ENCODE measurements at places on chromosomes 12 and 14. TPM values are rescaled to one million over a fixed set of nuclear protein-coding genes. Genes with fewer than 3 reads are reported as not detected.

DNA sequence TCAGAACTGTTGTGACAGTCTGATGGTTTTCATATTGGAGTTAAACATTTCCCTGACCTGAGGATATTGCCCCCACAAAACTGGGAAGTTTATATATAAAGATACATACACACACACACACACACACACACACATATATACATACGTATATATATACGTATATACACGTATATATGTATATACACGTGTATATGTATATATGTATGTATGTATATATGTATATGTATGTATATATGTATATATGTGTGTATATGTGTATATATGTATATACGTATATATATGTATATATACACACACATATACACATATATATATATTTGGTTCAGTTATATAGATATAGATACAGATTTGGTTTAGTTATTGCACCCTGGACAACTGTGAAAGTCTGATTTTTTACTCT is 65.7 kb downstream of the ATP2B1 start:
- DNase-seq, result no peak

DNA sequence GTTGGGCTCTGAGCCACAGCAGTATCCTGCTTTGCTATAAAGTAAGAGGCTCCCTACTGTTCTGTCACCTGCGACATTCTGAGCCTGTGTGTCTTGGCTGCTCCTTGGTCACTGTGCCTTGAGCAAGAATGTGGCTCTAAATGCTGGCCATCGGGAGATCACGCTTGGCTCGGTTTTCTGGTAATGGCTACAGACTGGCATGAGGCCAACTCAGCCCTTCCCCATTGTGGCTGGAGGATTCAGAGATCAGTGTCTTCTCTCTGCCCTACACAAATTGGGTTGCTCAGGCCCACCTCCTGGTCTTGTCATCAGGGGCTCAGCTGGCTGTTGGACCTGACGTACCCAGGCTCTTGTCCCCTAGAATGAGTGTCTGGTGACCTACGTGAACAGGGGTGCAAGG is 94.5 kb downstream of the PLXNC1 start:
- DNase-seq, result no peak

DNA sequence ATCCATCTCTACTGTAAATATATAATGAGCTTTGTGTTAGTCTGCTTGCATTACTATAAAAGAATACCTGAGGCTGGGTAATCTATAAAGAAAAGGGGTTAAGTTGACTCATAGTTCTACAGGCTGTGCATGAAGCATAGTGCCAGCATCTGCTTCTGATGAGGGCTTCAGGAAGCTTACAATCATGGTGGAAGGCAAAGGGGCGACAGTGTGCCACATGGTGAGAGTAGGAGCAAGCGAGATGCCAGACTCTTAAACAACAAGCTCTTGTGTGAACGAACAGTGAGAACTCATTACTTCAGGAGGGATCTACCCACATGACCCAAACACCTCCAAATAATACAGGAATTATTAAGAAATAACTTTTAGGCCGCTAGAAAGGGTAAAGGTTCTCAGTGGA is 28.1 kb downstream of the APOBEC1 start:
- DNase-seq, result no peak

GRCh38 chr14:89243741-89244140 is 173.3 kb downstream of the FOXN3 start:
- no peak for DNase-seq

DNA sequence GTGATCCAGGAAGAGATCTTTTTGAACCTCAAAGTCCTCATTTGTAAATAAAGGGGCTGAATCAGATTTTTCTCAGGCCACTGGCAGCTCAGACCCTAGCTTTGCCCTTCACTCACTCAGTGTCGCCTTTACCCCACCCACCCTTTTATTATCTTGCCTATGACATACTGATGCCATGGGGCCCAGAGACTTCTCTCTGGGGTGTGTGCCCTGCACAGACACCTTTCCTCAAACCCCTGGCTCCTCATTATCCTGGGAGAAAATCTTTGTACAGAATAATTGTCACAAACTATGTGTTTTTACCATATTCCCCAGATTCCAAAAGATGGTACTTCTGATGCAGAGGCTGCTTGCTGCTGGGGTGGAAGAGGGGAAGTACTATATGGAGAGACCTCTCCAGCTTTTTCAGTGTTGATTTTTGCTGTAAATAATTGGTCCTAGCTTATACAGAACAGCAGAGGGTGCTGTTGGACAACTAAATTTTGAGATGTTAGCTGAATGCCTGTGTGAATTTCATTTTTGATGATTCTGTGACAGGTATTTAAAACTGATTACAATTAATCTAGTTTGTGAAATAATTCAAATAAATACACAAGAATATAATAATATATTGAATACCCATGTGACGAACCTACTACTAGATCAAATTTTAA is 53.9 kb upstream of the DCD start:
- peak; percentile 58 for DNase-seq

DNA sequence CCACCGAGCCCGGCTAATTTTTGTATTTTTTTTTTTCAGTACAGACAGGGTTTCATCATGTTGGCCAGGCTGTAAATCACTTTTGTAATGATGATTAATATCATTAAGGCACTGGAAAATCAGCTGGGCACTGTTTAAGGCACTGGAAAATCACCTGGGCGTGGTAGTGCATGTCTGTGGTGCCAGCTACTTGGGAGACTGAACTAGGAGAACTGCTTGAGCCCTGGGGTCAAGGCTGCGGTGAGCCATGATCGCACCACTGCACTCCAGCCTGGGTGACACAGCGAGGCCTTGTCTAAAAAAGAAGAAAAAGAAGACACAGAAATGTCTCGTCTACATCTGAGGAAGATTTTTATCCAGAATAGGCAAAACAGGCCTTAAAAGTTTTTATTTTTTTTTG is 12.7 kb downstream of the SLC11A2 start:
- no peak for DNase-seq

KRT78 gene
- total RNA-seq, result not detected

DNA sequence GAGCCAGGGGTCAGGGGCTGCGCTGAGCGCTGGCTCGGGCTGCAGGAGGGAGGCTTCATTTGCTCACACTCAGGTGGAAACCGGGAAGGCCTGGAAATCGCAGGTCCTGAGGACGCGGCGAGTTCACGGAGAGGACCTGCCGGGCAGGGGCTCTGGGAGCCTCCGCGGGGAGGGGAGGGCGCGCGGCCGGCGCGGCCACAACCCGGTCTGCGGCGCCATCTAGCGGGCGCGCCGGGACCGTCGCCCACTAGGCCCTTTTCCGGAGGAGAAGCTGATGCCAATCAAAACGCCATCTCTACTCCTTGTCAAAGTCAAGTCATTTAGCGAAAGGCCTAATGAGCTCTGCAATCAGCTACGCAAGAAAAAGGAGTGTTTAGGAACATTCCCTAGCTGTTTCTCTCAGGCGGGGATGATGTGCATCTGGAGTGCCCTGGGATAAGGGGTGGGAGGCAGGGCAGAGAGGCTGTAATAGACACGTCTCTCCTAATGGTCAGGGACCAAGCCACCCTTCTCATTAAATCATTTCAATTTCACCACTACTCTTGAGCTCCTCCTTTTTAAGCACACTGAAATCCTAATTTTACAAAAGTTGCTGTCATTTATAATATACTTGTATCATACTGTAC is 885.8 kb upstream of the TMEM132C start:
- no peak for DNase-seq

DNA sequence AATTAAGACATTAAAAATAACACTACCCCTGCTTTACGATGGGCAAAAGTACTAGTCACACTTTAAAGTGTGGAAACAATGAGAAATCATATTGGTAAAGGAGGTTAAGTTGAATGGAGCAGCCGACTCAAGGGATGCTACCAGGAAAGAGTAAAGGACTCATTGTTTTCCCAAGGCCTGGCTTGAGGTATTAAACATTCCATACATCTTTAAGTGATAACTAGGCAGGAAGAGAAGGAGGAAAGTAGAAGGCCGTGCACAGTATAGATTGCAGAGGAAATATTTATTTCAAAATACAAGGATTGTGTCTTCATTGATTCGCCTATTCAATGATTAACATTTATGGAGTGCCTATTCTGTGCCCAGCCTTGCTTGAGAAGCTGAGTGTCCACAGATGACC is 20.6 kb upstream of the YARS2 start:
- DNase-seq, result no peak

GRIN2B gene
- not detected for total RNA-seq

CLEC4C gene
- not detected for total RNA-seq

COQ5 gene
- total RNA-seq, result 38.5 TPM

DNA sequence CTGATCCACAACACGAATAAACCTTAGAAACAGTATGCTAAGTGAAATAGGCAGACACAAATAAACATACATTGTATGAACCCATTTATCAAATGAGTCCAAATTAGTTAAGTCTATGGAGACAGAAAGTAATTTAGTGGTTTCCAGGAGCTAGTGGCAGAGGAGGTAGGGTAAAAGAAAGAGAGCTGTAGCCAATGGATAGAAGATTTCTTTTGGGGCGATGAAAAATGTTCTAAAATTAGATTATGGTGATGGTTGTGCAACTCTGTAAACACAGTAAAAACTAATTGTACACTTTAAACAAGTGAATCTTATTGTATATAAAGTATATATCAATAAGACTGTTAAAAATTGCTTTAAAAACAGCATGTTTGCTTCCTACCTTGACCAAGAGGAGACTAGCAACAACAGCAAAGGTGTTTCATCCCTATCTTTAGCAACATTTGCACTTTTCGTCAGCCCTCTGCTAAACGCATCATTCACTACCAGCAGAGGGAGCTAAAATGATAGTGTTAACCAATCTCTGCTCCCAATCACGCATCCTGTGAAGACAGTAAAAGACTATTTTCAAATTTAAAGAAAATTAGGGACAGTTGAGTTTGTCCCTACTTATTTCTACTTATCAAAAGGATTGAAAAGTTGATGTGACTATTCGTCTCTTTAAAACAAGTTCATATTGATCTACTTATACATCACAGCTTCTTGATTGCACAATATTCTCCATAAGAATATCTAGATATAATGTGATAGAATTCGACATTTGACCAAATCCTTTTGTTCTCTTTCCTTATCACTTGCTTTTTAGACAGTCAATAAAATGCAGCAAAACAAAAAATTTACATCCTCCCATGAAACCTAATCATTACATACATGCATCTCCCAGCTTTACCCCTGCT is 24.0 kb upstream of the LGR5 start:
- DNase-seq, result peak; percentile 63

DNA sequence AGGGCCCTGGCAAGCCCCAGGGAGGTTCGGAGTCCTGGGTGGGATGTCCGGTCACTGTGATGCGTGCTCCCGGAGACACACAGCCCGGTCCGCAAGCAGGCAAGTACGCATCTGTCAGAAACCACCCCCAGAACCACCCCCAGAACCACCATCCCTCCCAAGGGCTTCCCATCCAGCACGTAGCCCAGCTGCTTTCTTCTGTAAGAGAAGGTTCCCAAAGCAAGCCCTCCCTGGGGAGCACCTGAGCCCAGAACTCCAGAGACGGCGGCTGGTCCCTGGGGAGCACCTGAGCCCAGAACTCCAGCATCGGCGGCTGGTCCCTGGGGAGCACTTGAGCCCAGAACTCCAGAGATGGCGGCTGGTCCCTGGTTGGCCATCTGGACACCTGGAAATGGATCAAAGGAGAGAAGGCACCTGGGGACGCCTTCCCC is 2.6 kb upstream of the FBRSL1 start:
- DNase-seq, result no peak

SETD1B gene
- total RNA-seq, result 3.5 TPM

MGAT4C gene
- under 0.01 TPM for total RNA-seq

PCED1B gene
- total RNA-seq, result 0.33 TPM

- DNase-seq, result no peak
Measured at GRCh38 chr14:103896578-103896977, 31.7 kb upstream of the TDRD9 start.

DNA sequence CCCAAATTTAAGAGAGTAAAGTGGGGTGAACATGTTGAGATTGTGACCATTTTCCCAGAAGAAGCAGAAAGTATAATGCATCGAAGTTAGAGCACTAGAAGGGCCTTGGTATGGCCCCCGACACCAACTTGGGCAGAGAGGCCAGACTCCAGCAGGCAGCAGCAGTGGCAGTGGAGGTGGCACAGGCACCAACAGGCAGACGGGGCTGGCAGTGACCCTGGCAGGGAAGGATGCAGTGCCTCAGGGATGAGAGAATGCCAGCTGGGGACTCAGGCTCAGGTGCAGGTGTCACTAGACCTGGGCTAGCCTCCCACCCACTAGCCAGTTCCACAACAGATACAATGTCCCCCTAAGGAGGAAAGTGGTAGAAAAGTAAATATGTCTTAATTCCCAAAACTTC is 27.7 kb upstream of the AMIGO2 start:
- DNase-seq, result no peak

DNA sequence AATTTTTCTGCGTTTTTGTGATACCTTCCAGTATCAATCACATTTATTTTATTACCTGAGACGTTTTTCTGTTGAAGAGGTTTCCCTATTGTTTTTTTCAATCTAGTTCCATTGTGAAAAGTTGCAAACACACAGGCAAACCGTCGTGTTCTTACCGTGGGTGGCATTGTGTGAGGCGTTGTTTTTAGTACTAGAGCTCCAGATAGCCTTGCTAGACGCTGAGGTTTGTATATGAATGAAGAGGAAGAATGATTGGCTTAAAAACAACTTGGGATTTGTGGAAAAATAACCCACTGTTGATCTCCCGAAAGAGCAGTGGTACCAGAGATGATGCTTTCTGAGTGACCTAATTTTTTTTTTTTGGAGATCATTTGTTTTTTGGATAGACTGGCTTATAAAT is 1.0 kb downstream of the SOCS4 start:
- no peak for DNase-seq
